HT-29 (cell line): ENCODE measurements at places on chromosomes 6 and 20.
A peak's percentile ranks its signal among the peaks of the same experiment; 100 is the strongest.

DNA sequence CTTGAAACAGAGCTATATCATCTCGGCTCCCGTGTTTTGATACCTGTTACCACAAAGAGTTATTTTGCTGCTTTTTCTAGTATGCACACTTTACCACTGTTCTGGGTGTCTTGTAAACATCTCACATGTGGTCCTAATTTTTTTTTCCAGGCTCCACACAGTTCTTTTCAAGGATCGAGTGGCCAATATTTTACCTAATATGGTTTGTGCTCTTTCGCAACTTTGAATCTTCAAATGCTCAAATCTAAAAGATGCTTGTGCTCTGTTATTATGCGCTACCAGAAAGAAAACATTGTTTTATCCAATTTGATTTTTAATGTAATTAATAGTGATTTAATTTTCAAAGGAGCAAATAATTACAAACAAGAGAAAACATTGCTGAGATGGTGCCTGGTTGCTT lies 10.7 kb downstream of the ENPP5 start:
- DNase-seq = no peak

DNA sequence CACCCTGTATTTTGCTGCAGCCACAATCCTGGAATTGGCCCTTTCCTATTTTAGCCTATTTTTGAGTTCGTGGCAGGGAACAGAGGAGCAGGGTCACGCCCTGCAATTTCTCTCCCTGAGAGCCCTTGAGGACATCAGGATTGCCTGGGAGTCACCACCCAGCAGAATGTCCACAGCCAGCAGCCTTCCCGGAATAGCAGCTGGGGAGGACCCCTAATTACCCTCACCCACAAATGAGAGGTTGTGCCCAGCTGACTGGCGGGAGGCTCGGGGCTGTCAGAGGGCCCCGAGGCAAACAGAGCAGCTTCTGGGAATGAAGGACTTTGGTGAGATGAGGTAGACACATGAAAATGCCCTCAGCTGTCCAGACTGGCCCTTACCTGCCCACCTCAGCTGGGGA lies 165.1 kb downstream of the PREX1 start:
- DNase-seq = no peak

DNA sequence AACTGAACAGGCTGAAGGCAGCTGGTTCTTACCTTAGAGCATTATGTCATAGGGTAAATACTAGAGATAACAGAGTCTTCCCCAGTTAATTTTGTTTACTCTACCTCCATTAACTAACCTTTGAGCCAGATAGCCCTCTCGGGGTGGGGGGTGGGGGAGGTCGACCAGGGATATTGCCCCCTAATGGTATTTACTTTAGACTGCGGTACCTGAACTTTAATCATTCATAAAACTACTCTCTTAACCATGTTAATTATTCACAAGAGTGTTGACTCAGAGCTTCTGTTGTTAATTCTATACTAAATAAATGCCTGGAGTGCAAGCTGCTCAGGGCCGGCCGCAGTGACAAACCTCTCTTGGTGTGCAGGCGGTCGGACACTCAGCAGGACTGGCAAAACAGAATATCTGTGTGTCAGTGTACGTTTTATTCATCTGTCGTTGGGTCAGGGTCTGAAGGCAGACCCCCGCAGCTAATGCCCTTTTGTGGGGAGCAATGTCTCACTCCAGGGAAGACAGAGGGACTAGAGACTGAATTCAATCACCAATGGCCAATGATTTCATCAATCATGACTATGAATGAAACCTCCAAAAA lies 152.4 kb upstream of the COL21A1 start:
- peak; percentile 80 for DNase-seq

DNA sequence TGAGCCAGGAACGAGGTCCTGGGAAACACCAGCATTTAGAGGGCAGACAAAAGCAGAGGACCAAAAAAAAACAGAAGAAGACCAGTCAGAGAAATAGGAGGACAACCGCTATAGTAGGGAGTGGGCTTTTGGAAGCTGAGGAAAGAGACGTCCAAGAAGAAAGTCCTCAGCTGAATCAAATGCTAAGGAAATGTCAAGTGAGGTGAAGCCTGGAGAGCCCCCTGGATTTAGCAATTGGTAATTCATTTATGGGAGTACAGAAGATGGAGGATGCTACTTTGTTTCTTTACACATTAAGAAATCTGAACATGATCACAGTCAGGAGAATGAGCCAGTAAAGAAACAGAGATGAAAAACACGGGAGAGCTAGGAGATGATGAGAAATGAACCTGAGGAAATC lies 41.1 kb downstream of the LRP11 start:
- no peak for DNase-seq

DNA sequence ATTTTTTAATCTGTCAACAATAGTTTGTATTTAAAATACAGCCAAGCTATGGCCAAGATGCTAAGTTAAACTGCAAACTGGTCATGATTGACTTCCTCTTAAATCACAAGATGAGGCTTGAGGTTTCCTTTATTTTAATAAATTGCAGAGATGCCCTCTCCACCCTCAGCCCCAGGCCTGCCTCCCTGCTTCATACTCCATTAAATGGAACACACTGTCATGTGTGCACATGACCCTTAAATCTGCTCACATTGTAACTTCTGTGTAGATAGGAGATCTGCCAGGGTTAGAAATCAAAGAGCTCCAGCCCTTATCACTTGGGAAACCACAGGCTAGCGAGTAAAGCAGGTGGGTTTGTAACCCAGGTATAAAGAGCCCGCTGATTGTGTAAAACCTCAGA lies 20.8 kb downstream of the DUSP22 start:
- DNase-seq = no peak

DNA sequence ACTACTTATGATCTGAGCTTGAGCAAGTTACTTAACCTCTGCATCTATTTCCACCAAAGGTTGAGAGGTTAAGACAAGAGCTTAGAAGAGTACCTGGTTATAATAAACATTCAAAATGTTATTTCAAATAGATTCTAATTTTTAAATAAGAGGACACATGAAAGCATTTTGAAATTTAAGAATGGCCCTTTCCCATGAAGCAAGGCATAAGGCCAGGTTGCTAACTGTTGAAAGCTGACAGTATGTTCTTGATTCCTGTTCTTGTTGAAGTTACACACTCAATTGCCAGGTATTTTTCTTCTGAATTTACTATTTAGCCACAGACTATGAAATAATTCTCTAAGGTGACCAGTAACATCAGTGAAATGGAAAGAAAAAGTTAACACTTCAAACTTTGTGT lies 14.5 kb downstream of the C6orf62 start:
- no peak for DNase-seq

- DNase-seq = no peak
Observed at GRCh38 chr6:11730641-11731040, 48.0 kb downstream of the ADTRP start.

- DNase-seq = no peak
Observed at GRCh38 chr6:29709188-29709587, 14.0 kb upstream of the HLA-F start.

DNA sequence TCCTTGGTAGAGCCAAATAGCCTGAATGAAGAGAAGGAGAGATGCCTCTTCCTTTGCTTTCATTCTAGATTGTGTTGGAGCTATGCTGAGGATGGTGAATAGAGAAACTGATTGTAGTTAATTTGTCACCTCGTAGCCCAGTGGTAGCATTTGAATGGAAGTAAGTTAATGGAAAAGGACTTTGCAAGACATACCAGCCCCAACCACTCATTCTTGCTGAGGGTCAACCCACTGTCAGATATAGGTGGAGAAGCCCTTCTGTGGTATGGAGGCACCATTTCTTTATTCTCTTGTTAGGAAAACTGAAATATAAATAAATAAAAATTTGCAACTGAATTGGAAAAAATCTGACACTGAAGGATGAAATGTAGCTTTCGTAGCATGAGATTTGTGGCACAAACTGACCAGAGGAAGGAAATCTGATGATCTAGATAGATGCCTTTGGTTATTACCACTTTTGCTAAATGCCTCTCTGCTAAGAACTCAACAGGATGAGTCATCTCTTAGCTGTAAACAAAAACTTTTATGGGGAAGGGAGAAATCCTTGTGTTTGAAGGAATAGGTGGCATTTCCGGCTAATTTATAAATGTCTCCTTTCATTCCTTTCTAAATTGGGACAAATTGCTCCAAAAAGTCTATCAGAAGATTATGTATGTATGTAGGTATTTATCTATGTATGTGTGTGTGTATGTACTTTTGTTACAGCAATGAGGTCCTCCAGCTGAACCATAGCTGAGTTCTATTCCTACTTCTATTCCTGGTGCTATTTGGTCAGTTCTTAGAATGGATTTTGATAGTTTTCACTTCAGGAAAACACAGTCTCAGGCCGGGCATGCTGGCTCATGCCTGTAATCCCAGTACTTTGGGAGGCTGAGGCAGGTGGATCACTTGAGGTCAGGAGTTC lies 76.5 kb upstream of the SUPT3H start:
- DNase-seq = peak; percentile 68
